ENCODE measurements at places on chromosomes 6 and 20.
A peak's percentile ranks its signal among the peaks of the same experiment; 100 is the strongest.

DNA sequence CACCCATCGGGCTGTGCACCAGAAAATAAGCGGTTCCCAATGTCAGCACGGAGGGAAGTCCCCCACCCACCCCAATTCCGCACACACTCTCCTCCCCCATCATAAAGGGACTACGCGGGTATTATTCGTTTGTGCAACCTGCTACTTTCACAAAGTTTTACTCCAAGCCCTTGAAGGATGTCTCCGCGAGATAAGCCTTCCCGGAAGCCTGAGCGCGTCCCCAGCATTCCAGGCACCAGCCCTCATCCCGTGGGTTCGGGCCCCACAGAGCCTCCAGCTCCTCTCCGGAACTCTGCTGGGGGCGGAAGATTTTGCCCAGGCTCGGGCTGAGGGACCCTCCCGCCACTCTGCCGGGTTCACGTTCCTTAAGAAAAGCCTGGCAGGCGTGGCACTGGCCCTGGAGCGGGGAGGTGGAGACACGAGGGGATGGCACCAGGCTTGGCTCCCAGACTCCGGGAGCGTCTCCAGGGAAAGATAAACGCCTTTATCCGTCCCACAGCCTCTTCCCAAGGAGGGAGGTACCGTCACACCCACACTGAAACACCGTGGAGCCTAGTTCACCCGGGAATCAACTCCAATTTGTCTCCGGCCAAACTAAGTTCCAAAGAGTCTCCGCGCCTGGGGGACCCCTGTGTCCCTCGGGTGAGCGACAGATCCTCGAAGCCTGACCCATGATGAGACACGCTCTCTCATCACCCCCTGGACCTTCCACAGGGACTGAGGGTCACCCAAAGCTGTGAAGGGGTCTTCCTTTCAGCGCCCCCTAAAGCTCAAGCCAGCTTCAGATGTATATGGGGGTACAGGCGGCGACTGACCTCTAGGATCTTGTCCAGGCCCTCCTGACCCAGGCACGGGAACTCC, 934 bp downstream of the KCNK5 start:
- peak; percentile 41 for DNase-seq

- DNase-seq, result peak; percentile 6
Measured at GRCh38 chr6:35048631-35049083, 92.5 kb downstream of the TCP11 start.

DNA sequence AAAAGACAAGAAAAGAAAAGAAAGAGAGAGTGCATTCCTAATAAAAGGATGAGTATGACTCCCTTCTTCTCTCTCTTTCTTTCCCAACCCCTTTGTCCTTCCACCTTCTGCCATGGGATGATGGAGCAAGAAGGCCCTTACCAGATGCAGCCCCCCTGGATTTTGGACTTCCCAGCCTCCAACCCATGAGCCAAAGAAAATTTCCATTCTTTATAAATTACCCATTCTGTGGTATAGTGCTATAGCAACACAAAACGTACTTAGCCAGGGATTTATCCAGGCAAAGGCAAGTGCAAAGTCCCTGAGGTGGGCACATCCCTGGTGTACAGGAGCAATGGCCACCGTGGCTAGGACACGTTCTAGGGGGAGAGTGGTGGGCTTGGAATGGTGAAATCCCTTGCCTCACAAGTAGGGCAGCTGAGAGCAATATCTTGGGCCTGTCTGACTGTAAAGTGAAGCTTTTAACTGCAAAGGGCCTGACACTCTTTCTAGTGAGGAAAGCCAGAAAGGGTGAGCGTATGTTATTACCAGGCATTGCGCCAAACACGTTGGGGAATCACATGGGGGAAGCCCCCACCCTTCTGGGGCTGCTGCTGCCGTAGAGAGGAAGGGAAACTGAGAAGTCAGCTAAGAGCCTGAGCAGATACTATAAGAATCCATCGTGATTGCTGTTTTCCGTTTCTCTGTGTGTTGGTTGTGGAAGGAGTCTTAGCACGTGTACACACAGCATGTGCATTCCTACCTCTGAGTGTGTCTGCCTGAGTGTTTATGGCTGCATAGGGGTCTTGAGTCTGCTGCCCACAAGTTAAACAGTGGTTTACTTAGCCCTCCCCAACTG, 50.7 kb upstream of the SIRPA start:
- DNase-seq, result no peak

GRCh38 chr20:37414224-37415035, 68.5 kb downstream of the SRC start:
- DNase-seq, result no peak

DNA sequence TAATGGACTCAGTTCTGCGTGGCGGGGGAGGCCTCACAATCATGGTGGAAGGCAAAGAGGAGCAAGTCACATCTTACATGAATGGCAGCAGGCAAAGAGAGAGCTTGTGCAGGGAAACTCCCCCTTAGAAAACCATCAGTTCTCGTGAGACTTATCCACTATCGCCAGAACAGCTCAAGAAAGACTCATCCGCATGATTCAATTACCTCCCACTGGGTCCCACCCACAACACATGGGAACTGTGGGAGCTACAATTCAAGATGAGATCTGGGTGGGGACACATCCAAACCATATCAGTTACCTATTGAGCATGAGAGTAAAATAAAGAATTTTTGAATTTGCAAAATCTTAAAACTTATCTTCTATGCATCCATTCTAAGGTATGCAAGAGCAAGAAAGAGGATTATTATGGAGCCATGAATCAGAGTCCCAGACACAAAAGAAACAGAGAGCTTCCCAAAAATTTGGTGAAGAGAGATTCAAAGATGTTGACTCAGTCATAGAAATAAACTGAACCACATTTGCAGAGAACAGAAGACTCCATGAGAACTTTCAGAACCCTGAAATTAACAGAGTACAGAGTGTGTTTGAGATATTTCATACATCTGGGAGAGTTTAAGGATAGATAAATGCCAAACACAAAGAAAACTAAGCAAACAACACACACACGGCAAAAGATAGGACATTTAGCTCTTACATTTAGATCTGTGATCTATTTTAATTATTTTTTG, 17.1 kb upstream of the MOXD1 start:
- no peak for DNase-seq

- DNase-seq, result no peak
Measured at GRCh38 chr6:35359744-35360348, 17.5 kb downstream of the PPARD start.

- no peak for DNase-seq
Measured at GRCh38 chr20:41366546-41367392, at the start of gene EMILIN3. Gene EMILIN3 (minus strand): TSS chr20:41366818. CDS start chr20:41366634, 184 bp downstream.

GRCh38 chr6:1641343-1641885, 31.7 kb downstream of the FOXC1 start:
- no peak for DNase-seq

DNA sequence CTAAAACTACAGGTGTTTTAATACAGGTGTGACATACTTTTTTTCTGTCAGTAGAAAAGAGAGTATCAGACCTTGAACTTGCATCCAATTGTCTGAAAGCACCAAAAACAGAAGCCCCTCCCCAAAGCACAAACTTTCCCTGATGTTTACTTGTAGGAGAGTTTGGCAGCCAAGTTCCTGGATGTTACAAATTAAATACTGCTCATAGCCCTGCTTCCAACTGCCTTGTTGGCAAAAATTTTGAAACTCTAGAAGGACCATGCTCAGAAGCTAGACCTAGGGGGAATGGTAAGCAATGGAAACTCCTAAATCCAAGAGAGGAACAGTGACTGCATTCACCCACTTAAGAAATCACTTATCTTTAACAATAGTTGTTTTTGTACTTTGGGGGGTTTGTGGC, 17.0 kb upstream of the ARG1 start:
- no peak for DNase-seq

- no peak for DNase-seq
Measured at GRCh38 chr20:967796-968742, 34.0 kb downstream of the RSPO4 start.

DNA sequence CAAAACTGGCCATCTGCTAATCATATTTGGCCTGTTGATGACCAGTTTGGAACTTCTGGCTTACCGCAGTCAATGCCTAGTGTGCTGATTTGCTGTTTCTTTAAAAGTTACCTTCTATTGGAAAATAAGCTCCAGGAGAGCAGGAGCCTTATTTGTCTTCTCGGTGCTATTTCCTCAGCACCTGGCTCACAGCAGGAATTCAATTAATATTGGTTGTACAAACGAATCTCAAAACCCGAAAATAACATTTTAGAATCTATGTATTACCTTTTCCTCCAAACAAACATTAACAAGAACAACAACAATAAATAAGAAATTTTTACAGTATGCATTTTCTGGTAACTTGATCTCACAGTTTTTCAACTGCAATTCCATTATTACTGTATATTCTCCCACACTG, 1080.7 kb upstream of the MAP3K7 start:
- no peak for DNase-seq

GRCh38 chr20:2826655-2827054, 10.5 kb downstream of the TMEM239 start:
- DNase-seq, result no peak

DNA sequence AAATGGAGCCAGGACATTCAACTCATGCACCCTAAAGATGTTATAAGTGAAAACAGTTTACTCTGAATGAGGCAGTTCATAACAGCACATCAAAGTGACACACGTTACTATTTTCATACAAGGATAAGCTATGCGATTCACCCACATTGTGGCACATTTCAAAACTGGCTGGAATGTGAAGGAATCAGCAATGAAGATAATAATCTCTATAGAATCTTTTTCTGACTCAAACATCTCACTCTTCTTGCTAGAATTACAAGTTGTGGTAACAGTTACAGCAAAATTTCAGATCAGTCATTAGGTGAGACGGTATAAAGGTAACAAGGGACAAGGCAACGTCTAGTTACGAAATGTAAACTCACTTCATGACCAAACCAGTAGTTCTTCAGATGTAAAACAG, 17.5 kb downstream of the TMEM244 start:
- DNase-seq, result no peak

GRCh38 chr6:51817832-51818231, 269.6 kb downstream of the PKHD1 start:
- no peak for DNase-seq

DNA sequence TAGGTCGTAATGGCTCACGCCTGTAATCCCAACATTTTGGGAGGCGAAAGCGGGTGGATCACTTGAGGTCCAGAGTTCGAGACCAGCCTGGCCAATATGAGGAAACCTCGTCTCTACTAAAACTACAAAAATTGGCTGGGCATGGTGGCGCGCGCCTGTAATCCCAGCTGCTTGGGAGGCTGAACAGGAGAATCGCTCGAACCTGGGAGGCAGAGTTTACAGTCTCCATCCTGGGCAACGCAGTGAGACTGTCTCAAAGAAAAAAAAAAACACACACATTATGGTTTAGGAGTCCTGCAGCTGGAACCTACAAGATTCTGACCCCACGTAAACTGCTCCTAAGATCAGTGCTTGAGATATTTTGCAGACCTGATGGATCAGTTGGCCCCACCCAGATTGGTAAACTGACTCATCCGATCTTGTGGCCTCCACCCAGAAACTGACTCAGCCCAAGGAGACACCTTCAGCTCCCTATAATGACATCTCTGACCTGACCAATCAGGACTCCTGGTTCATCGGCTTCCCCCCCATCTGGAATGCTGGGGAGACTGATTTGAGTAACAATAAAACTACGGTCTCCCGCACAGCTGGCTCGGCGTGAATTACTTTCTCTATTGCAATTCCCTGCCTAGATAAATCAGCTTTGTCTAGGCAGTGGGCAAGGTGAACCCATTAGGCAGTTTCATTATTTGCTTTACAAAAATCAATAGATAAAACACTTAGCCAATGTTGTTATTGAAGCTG, 96.2 kb upstream of the BTN3A2 start:
- no peak for DNase-seq

GRCh38 chr20:62603021-62603906, 39.0 kb upstream of the SLCO4A1 start:
- no peak for DNase-seq

- no peak for DNase-seq
Measured at GRCh38 chr20:57415771-57416170, 24.6 kb downstream of the RBM38 start.

GRCh38 chr6:150119173-150119572, 23.7 kb upstream of the PPP1R14C start:
- no peak for DNase-seq

DNA sequence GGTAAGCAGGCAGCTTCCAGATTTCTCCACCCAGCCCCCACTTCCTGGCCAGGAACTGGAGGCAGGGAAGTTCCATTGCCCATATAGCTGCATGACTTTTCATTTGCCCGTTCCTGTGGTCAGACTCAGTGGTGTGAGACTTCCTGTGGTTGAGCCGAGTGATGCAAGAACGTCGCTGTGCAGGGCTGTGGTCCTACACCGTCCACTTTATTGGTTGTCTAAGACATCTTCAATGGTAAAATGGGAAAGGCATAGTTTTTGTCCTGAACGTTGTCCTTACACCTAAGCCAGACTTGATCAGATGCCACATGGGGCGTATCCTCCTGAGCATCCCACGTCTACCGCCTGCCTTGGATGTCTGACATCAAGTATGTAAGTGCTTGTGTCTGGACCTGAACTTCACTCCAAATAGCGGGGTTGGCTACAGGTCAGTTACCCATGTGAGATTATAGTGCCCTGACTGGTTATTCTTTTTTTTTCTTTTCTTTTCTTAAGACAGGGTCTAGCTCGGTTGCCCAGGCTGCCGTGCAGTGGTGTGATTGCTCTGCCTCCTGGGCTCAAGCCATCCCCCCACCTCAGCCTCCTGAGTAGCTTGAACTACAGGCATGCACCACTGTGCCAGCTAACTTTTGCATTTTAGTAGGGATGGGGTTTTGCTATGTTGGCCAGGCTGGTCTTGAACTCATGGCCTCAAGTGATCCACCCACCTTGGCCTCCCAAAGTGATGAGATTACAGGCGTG, 25.9 kb upstream of the GTSF1L start:
- DNase-seq, result no peak

DNA sequence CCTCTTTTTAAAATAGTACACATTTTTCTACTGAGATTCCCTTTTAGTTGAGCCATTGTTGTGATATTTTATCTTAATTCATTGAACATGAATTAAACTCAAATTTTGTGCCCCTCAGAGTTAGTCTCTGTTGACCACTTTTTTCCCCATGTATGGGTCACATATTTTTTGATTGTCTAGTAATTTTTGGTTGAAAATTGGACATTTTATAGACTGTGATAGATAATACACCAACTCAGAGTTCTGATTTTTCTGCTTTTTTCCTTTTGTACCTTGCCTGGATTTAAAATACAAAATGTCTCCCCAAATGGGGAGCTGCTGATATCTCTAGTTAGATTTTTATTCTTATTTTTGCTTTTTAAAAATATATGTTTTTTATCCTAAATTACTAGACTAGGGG, 291.8 kb upstream of the CITED2 start:
- no peak for DNase-seq

GRCh38 chr6:167576050-167576741, 250.5 kb upstream of the AFDN start:
- DNase-seq, result no peak

GRCh38 chr6:33373960-33374910, 17.4 kb upstream of the KIFC1 start:
- DNase-seq, result no peak
